ENCODE measurements at places on chromosomes 12 and 14.

DNA sequence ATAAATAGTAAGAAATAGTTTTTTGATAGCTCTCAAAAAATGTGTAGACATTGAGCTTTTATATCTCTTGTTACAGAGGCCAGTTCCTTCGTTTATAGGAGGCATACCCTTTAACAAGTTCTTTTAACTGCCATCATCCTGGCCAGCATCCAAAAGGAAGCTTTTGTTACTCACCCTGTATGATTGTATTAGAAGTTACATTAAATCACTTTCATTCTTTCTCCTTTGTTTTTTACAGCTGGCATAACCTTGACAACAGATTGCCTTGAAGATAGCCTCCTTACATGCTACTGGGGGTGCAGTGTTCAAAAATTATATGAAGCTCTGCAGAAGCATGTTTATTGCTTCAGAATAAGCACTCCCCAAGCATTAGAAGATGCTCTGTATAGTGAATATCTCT, 20.1 kb downstream of the CGRRF1 start:
- no peak for DNase-seq

- DNase-seq: no peak
Measured at GRCh38 chr12:80187660-80188090, 88.3 kb downstream of the OTOGL start.

- no peak for DNase-seq
Measured at GRCh38 chr12:115790526-115790925, 487.0 kb downstream of the MED13L start.

DNA sequence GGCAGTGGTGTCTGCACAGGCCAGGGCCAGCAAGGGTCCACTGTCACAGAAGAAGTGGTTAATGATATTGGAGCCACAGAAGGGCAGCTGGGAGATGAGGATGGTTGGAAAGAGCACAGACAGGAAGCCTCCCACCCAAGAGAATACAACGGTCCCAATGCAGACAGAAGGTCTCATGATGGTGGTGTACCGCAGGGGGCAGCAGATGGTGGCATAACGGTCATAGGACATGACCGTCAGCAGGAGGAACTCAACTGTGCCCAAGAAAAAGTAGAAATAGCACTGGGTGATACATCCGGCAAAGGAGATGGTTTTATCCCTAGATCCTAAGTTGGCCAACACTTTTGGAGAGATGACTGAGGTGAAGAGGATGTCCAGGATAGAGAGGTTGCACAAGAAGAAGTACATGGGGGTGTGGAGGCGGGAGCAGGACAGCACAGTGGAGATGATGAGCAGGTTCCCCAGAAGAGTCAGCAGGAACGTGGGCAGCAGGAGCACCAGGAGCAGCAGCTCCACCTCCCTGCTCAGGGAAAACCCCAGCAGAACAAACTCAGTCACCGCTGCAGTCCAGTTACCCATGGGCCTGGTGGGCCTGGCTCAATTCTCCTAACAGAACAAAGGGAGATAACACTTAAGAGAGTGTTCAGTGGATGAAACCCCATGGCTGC, 9.8 kb downstream of the OR6J1 start:
- no peak for DNase-seq

DNA sequence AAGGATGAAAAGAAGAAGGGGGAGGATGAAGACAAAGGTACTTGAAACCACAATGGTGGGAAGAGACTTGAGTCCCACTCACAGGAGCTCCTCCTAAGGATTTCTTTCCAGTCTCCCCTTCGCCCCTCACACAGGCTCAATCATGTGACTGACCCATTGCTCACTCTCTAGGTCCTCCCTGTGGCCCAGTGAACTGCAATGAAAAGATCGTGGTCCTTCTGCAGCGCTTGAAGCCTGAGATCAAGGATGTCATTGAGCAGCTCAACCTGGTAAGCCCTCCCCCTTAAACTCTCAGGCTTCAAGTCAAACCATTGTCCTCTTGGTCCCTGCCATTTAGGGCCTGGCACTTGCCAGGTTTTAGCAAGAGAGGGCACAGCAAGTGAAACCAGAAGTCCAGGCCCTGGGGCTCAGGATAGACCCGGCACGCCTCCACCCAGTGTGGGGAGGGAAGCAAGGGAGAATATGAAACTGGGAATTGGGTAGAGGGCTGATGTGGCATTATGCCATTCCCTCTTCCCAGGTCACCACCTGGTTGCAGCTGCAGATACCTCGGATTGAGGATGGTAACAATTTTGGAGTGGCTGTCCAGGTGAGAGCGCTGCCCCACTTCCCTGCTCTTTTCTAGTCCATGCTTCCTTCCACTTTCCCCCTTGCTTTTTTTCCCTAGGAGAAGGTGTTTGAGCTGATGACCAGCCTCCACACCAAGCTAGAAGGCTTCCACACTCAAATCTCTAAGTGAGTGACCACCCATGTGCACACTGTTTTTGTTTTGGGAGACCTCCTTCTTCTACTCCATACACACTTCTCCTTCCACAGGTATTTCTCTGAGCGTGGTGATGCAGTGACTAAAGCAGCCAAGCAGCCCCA, 1.8 kb downstream of the PSME1 start:
- no peak for DNase-seq

DNA sequence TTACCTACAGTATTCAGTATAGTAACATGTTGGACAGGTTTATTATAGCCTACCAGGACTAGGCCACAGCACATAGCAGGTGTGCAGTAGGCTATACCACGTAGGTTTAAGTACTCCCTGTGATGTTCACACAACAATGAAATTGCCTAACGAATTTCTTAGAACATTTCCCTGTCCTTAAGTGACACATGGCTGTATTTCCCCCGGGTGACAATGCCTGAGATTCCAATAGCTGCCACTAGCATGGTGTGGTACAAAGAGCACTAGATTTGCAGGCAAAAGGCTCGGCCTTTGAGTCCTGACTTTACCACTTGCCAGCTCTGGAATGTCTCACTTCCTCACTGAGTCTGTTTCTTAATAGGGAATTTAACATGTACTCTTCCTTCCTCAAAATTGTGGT, 19.7 kb downstream of the PTPN21 start:
- no peak for DNase-seq

All from activated CD4-positive, CD25-positive, alpha-beta regulatory T cell treated with anti-CD3 and anti-CD28 coated beads, Interleukin-2, amount 50 U/mL, for 72 hours (primary cell).